ENCODE measurements at places on chromosomes 13 and 19.

DNA sequence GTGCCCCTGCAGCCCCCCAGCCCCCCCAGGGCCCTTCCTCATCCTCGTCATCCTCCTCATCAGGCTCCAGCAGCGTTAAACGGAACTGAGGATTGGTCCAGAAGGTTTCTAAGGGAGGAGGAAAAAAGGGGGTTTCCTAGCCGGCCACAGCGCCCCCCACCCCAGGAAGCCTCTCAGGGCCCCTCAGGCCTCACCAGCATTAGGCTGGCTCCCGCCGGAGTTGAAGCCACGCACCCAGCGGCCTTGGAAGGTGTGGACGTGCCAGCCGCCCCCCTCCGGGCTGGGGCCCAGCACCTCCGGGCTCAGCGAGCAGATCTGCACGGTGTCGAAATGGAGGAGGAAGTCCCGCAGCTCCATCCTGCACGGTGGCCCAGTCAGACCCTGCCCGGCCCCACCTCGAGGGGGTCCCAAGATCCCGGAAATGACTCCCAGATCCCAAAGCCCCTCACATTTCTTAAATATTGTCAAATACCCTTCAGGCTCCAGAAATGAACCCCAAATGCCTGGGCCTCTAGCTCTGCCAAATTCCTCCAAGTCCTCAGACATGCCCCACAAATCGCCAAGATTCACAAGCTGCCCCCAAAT is 6.9 kb downstream of the CAPN12 start:
- DNase-seq: no peak

- DNase-seq: no peak
Measured at GRCh38 chr19:42199440-42200115, 17.9 kb downstream of the DEDD2 start.

DNA sequence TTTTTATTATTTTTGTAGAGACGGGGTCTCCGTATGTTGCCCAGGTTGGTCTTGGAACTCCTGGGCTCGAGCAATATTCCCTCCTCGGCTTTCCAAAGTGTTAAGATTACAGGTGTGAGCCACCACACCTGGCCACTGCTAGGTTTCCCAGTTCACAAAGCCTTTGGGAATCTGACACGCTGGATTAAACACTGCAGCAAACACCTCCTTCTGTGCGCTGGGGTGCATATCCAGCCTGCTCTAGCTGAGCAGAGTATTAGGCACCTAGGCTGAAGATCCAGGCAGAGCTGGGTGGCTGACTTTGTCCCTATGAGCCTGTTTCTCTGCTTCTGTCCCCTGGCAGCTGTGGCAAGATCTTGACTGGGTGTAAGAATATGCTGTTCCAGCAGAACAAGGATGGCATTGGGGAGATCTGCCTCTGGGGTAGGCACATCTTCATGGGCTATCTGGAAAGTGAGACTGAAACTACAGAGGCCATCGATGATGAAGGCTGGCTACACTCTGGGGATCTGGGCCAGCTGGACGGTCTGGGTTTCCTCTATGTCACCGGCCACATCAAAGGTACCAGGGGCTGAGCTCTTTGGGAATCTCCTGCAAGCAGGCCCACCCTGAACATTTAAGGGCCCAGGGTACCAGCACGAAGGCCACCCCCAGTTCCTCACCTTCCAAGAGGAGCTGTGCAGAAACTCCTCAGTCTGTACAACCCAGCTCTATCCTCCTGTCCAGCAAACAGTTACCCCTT is 49.8 kb downstream of the ACSBG2 start:
- no peak for DNase-seq

GRCh38 chr13:102978168-102978567 is 88.0 kb downstream of the SLC10A2 start:
- DNase-seq: no peak

GRCh38 chr19:13825489-13826441 is 30.5 kb downstream of the ZSWIM4 start:
- DNase-seq: no peak

- no peak for DNase-seq
Measured at GRCh38 chr13:34678154-34678553, 263.9 kb upstream of the NBEA start.

Data from D721Med (cell line).